Globus pallidus (tissue), 1 donor: ENCODE measurements at places on chromosomes 7 and 10.

GRCh38 chr7:15463801-15464666 lies 97.8 kb downstream of the AGMO start:
- no peak for DNase-seq

DNA sequence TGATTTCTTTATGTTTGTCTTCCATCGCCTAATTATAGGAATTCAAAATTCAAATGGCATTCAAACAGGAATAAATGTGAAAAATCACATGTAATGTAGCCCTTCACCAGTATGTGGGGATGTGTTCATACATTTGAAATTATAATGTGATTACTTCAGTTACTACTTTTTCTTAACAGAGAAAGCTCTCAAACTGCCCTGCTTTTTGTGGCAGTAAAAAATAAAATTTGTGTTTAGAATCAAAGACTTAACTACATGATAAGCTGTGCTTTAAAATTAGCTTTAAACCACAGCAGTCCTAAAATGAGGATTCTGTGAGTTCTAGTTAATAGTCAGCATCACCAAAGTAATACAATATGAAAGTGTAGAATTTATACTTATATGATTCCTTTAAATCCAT lies 7.8 kb upstream of the HERC4 start:
- peak; percentile 20 for DNase-seq

DNA sequence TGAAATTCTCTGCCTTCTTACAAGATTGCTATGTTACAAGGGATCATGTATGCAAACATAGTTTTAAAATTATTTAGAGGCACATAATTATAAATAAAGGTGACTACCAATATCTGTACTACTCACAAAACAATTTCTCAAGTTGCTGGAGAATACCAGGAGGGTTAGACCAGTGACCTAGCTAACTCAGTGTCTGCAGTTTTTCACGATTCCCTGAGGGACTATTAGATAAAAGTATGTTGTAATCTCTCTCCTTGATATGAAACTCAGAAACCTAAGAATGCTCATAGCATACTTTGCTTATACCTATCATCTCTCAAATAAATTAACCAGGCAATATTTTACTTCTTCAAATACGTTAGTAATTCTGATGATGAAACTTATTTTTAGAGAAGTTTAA lies 534.0 kb upstream of the ANKRD30A start:
- no peak for DNase-seq

- DNase-seq, result peak; percentile 44
Observed at GRCh38 chr10:95841661-95842498, 65.9 kb upstream of the CC2D2B start.

- DNase-seq, result peak; percentile 2
Observed at GRCh38 chr7:138980563-138981291, 462 bp downstream of the KIAA1549 start.

- DNase-seq, result no peak
Observed at GRCh38 chr7:18387191-18387735, 108.3 kb upstream of the HDAC9 start.

GRCh38 chr10:74453169-74453568 lies 302.1 kb downstream of the ADK start:
- DNase-seq, result no peak

DNA sequence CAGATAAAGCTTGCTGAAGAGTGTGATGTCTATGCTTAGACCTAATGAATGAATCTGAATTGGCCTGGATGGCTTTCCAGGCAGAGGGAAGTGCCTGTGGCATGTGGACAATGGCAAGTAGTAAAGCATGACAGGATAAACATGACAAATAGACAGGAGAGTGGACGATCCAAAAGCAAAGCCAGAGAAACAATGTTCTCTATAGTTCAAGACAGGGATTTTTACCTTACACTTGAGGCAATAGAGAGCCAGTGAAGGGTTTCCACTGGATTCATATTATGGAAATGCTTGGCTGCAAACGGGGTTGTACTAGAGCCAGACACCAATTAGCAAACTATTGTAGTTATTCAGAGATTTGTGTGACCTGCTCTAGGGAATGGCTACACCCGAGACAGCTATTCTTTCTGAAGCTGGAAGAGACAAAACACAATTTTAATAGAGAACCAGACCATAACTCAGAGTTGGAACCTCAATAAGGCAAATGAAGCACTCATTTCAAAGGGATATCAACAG lies 2.3 kb downstream of the AGMO start:
- DNase-seq, result no peak

- no peak for DNase-seq
Observed at GRCh38 chr10:116134322-116134721, 138.7 kb downstream of the GFRA1 start.

GRCh38 chr7:131329176-131329570 lies 1.5 kb downstream of the MKLN1 start:
- DNase-seq, result peak; percentile 37

- no peak for DNase-seq
Observed at GRCh38 chr7:103811997-103812396, 177.5 kb downstream of the RELN start.

GRCh38 chr7:25965405-25966123 lies 186.4 kb upstream of the NFE2L3 start:
- DNase-seq, result no peak

DNA sequence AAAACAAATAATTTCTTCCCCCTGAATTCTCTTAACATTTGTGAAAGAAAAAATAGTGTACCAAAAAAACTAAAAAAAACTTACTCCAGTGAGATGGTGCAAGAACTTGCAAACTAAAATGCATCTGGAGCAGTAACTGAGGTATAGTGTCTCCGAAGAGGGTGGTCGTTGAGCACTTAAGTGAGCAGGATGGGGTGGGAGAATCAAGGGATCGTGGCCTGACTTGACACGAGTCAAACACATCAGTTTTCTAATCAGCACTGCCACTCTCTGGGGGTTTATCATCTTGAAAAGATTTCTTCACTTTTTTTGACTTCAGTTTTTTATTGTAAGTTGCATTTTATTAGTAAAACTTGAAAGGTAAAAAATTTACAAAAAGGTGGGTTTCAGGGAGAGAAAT lies 2.5 kb downstream of the ZNF273 start:
- no peak for DNase-seq

DNA sequence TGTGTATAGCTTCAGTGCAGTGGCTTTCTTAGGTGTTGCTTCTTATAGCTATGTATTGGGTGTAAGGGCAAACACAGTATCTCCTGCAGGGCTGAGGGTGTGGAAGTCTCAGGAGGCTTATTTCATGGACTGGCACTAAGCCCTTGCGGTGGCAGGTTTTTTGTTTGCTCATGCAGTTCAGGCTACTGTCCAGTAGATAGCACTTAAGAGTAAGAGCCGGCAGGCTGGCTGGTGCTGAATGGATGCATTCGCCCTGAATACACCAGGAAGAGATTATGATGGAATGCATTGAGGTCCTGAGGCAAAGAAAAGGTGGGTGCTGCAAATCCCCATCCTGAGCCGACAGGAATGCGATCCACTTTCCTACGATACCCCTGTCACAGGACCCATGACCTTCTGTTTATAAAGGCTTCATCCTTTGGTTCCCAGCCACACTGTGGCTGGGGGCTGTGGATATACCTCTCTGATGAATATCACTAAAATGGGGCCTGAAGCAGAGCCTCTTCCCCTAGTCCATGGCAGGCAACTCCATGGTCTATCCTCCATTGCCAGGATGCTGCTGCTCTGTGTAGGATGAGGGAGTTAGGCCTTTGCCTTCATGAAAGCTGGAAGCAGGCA lies 44.9 kb downstream of the ANXA8 start:
- DNase-seq, result no peak

DNA sequence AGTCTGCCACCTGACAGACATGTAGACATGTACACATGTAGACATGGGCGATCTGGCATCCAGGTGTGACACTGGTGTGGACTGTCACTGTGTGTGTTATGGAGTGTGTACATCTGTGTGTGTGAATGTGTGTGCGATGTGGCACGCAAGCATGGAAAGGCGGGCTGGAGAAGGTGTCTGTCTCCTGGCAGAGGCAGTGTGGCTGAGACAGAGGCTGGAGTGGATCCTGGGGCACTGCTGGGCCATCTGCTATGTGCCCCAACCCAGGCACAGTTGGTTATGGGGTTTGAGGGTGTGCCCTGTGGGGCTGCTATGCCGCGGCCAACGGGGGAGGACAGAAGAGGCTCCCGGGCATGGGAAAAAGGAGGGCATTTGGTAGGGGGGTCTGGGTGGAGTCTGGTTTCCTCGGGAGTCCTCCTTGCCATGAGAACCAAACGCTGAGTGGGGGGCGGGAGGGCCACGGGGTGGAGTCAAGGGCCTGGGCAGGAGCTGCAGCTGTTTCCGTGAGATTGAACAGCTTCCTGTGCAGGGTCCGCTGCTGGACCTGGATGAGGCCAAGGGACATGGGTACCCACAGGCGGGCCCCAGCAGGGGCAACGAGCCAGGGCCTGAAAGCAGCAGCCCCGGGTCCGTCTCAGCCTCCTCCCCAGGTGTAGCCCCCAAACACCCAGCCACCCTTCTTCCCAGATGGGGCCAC lies 1.3 kb downstream of the ELN start:
- no peak for DNase-seq

- DNase-seq, result no peak
Observed at GRCh38 chr7:131583430-131583829, 27.0 kb upstream of the PODXL start.

- DNase-seq, result peak; percentile 23
Observed at GRCh38 chr10:24383681-24384106, 174.8 kb downstream of the KIAA1217 start.

DNA sequence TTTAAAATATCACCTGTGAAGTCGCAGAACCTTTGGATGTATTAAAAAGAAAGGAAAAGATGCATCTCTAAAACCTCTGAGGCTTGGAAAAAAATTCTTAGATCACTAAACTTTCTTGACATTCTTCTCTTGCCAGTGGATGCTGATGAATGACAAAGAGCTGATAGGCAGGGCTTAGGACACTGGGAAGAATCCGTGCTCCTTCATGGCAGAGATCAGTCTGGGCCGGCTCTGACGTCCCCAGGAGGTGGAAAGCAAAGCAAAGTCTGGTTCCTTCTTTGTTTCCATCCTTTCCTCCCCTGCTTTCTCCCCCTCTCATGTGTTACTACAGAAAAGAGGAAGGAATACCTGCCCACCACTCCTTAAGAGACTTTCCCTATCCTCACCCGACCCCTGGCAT lies 161.9 kb downstream of the PRKCQ start:
- no peak for DNase-seq

GRCh38 chr10:110491346-110491745 lies 6.4 kb upstream of the DUSP5 start:
- DNase-seq, result no peak

DNA sequence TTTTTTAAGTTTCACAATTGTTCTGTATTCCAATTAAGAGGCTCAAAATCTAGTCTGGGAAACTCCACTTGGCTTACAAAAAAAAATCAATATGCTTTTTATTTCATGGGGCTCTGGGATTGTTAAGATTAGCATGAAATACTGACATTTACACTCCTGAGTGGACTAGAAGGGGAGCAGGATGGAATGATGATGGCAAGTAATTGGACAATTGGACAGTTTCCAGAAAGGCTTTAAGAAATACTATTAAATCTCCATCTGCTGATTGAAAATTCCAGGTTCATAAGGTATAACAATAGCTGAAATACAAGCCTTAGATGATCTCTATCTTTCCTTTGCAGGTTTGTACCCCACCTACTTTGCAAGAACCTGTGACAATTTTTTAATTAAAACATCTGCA lies 184.4 kb downstream of the LRRTM3 start:
- no peak for DNase-seq

DNA sequence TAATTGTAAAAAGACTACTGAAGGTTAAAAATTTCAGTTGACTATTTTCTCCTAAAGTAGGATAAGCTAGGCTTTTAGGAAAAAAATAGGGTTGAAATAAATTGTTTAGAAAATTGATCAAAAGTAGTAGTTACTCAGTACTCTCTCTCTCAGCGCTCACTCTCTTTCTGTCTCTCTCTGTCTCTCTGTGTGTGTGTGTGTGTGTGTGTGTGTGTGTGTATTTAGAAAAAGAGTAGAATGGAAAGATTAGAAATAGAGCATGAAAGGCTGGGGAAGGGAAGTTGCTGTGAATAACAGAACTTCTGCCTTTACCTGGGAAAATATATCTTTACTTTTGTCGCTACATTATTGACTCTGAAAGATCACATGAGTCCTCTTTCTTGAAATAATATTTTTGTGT lies 20.6 kb downstream of the ADK start:
- DNase-seq, result no peak

- DNase-seq, result no peak
Observed at GRCh38 chr7:22900101-22900500, 77.5 kb upstream of the TOMM7 start.

GRCh38 chr10:43679509-43679908 lies 30.8 kb upstream of the ZNF32 start:
- peak; percentile 45 for DNase-seq

- DNase-seq, result no peak
Observed at GRCh38 chr10:79316671-79317431, 30.4 kb upstream of the PPIF start.

DNA sequence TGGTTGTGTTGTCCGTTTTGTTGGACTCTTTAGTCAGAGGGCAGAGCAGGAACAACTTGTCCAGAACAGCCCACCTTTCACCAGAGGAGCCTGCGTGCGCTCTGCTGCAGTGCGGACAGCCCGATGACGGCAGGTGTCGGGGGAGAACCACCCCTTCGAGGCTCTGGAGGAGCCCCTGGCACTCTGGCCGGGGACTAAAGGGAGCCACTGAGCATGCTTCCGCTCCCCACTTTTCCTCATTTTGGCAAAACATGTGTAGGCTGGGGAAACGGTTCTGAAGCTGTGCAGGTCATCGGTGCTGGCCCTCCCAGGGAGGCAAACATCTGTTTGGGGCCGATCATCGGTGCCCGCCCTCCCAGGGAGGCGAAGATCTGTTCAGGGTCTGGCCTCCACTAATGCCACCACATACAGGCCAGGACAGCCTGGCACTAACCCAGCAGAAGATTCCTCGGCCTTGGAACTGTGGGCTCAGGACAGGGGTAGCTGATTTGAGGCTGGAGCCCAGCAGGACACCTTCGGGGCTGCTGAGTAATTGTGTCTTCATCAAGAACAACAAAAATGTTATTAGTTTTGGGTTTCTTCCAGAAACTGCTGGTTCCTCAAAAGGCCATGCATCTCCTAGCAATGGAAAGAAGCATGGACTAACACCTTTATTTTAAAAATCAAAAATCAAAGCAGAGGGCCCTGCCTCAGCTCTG lies 124.4 kb upstream of the TCERG1L start:
- DNase-seq, result no peak

GRCh38 chr7:38316733-38317360 lies 43.4 kb upstream of the TARP start:
- no peak for DNase-seq

- DNase-seq, result no peak
Observed at GRCh38 chr7:77498659-77499379, 38.3 kb upstream of the PTPN12 start.

- no peak for DNase-seq
Observed at GRCh38 chr10:131774681-131775085, 126.1 kb upstream of the PPP2R2D start.

GRCh38 chr7:31126976-31127375 lies 74.9 kb downstream of the ADCYAP1R1 start:
- no peak for DNase-seq

DNA sequence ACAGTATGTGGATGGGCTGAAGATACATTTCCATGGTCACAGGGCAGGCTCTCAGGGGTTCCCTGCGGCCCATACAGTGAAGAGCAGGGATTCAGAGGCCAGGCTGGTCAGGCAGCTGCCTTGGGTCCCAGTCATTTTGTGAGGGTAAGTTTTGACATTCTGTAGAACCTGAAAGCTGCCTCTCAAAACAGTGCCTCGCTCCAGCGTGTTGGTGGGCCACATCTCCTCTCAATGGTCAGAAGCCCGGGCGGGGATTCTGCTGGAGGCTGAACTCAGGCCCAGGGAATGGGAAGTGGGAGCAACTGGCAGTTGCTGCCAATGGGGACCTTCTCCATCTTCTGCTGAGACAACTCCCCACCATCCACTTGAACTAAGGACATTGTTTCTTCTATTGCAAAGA lies 190.0 kb downstream of the PTPN20 start:
- no peak for DNase-seq
